Stimulated activated CD8-positive, alpha-beta memory T cell treated with anti-CD3 and anti-CD28 coated beads, Interleukin-4, amount 100 ng/mL, for 4 hours (primary cell): ENCODE measurements at places on chromosomes 5 and 9.

DNA sequence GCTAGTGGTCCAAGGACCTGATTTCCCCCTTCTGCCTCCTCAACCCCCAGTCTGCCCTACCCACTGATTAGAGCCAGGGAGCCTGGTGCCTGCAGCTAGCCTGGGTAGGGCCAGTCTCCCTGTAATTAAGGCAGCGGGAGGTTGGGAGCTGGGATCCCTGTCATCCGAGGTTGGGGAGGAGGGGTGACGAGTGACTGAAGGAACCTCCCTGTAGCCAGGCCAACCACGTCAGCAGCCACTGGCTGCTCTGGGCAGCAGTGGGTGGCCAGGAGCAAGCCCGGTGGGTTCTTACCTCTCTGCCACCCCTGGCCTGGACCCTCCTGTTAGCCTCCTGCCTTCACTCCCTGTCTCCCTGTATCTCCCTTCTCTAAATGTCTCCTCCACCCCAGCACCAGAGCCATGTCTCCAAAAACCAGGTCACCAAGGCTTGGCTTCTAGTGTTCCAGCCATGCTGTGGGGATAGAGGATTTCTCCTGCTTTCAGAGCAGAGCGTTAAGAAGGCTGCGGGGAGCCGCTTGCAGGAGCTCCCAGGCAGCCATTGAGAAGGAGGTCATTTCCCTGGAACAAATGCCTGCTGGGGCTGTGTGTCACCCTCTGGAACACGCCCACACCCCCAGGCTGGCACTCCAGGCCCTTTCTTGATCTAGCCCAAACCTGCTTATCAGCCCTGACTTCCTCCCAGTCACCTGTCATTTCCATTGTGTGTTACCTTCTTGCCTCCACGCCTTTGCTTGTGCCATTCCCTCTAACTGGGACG, 65.0 kb upstream of the GGTA1 start:
- no peak for DNase-seq

DNA sequence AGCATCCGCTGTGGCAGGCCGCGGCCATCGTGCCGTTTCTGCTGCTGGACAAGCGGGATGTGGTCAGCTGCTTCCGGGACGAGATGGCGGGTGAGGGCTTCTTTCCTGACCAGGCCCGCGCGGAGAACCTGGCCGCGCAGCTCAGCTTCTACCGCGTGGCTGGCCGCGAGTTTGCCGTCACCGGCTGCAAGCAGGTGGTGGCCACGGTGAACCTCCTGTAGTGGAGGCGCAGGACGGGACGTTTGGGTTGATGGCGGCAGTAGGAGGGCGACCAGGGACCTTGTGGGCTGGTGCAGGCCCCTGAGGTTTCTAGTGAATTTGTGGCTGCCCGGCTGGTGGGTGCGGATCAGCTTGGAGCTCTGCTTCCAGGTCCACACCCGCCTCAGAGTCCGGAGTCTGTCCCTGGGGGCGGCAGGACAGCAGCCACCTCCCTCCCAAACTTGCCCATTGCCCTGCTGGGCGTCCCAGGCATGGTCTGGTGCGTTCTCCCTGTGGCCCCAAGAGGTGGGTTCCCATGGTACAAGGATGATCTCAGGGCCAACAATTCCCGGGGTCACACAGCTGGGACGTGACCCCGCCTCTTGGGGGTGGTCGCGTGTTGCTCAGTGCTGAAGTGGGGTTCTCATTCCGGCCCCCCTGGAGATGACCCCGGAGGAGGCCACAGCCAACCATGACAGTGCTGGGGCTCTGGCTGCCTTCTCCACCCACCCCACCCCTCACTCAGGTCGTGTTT, 2.4 kb downstream of the TOR4A start:
- DNase-seq: no peak

- DNase-seq: no peak
These were observed 22.0 kb downstream of the CCNH start for GRCh38 chr5:87390576-87391199.

GRCh38 chr9:33374190-33374589, 28.2 kb downstream of the AQP7 start:
- DNase-seq: no peak

DNA sequence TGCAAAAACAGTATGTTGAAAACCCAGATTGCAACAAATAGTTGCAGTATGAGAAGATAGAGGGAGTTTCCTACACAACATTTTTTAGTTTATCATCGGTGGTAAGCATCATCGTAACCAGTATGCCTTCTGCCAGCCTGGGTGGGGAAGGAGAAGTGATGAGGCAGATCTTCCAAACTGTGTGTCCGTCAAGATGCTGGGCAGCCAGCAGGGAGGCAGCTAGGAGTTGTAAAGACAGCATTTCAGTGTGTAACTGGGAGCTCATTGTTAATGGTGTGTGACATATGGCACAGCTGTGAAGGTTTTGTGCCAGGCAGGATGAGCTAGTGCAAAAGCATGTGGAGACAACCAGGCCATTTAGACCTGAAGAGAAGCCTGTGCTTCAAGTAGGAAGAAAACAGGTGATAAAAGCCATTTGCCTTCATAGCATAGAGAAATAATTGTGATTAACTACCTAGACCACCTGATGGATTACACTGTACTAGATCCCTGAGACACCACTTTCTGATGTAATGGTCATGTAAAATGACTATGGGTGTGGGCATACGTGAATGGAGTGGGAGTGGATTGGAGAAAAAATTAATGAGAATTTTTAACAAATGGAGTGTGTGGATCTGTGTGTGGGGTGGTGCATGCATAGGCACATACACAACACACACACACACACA, 347.0 kb upstream of the ADAMTSL1 start:
- no peak for DNase-seq
